ENCODE measurements at places on chromosomes 1 and 21.

DNA sequence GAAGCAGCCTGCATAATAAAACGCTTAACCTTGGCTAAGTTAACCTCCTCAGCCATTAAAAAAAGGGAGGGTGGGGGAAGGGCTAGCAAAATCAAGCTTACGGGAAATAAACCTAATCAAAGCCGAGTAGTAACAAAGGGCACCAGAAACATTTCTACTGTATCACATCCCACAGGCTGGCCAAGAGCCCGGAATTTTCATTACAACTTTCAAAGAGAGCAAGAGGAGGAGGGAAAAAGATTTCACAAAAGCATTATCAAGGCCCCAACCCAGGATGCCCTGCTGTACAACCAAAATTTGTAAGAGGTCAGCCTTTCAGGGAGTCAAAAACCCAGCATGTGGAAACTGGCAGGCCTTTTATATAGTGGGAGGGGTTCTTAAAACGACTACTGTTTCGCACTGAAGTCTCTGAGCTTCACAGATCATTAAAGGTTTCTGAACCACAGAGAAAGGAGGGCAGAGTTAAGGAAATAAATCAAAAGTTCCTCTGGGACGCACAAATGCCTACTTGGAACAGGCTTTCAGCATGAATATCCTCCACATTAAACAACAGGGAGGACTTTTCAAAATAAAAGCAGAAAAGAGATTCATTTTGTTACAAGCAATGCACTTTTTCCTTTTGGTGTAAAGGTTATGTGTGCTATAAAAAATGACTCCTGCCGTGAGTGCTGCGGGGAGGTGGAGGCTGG lies 90.4 kb downstream of the SLC45A1 start:
- no peak for DNase-seq

- DNase-seq = no peak
Measured at GRCh38 chr1:222250376-222250775, 297.5 kb downstream of the HHIPL2 start.

DNA sequence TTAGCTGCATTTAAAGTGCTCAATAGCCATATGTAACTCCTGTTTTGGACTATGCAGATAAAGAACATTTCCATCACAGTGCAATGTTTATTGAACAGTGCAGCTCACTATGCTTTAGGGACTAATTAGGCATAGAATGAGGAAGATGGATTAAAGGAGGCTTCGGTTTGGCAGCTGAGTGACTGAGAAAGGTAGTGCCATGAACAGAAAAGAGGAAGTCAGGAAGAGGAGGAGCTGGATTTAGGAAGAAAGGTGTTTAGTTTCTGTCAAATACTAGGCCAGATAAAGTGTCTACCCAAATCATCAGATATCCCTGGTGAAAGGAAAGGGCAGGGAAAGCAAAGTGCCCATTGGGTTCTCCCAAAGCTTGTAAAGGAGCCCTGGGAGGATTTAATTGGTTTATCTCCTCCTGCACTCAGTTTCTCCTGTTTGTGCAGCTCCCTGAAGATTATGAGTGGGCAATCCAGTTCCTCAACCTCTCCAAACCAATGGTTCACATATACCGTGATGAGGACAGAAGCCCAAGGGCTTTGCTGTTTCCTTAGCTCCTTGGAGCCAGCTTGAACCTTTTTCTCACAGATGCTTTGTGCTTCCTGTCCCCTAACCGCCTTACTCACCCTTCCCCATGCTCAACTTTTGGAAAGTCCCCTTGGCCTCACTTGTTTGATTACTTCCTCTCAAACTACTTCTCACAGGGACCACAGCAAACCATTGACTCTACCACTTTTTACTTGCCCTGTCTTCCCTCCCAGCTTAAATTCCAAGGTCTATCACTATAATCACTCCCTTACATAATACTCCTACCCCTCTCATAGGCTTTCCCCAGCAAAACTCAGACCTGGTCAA lies 3.5 kb upstream of the RAP1A start:
- DNase-seq = no peak

- DNase-seq = no peak
Measured at GRCh38 chr1:43049481-43049880, 90.8 kb upstream of the SLC2A1 start.

GRCh38 chr1:39573736-39574624 lies 2.6 kb downstream of the PABPC4 start:
- DNase-seq = no peak

GRCh38 chr1:117051224-117052064 lies 8.7 kb upstream of the TTF2 start:
- DNase-seq = no peak

DNA sequence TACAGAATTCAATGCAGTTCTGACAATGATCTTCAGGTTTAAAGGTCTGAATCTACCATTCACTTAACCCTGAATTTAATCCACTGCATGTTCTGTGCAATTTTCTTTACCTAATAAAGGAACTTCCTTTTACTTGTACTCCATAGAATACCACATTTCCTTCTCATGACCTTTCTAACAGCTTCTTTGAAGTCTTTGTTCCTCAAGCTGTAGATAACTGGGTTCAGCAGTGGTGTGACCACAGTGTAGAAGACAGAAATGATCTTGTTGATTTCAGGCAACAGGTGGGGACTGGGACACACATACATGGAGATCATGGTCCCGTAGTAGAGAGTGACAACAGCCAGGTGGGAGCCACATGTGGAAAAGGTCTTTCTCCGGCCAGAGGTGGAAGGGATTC lies 878 bp downstream of the OR11L1 start:
- DNase-seq = no peak

DNA sequence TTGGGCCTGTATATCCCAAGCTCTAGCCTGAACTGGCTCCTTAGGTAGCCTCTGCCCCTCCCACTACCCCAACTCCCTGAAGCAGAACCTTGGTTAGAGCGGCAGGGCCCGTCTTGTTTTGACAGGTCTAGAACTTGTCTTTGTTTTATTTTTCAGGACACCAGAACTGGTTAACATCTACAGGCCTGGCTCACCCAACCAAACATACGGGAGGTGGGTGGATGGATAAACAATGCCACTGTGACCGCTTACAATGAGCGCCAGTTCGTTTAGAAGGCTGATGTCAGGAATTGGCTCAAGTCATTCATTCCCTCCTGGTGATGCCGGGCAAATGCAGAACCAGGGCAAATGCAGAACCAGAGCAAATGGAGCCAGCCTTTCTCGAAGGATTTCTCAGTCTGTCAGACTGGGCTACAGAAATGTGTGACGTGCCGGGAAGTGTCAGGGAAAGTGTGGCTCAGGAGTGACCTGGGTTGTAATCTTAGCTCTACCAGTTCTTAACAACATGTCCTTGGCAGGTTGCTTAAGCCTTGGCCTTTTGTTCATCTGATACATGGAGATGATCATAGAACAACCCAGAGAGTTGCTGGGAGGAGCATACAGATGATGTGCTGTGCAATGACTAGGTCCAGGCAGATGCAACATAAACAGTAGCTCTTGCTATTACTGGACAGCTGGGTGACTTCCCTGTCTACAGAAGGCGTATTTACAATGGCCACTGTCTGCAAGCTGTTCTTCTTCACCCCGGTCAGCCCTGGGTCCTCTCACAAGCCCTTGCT lies 30.5 kb upstream of the BTG2 start:
- peak; percentile 84 for DNase-seq

- no peak for DNase-seq
Measured at GRCh38 chr1:234968451-234968850, 160.2 kb downstream of the TOMM20 start.

- no peak for DNase-seq
Measured at GRCh38 chr1:42318601-42319000, 16.4 kb downstream of the FOXJ3 start.

GRCh38 chr1:108016451-108016920 lies 51.5 kb upstream of the VAV3 start:
- DNase-seq = no peak

- no peak for DNase-seq
Measured at GRCh38 chr1:201840055-201840454, 11.1 kb downstream of the IPO9 start.

- no peak for DNase-seq
Measured at GRCh38 chr1:7811476-7811875, 27.4 kb downstream of the PER3 start.

DNA sequence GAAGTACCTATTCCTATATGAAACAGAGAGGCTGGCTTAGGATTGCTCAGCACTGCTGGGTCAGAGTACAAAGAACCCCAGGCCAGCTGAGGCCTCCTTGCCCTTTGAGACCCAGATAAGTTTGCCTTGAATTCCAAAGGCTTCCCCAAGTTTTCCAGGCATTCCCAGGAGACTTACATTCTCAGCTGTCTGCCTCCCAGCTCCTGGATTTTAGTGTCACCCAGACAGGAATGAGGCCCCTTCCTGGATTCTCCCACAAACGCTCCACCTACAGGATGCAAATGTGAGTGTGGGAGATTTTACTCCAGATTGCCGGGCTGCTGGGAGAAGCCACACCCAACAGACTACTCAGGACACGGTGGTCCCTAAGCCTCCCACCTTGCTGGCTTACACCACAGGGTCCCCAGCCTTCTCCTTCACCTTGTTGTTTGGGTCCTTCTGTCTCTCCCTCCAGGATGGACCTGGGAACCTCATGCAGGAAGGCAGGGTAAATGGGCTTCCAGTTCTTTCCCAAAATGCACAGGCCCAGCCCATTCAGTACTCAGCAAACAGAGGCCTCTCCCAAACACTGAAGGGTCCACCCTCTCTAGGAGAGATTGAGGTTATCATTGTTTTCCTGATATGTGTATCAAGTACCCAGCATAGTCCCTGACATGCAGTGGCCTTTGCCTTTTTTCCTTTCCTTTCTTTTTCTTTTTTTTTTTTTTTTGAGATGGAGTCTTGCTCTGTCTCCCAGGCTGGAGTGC lies 10.6 kb downstream of the RHBG start:
- DNase-seq = no peak

Measured in hypothalamus (tissue), 51 donors.